Fibroblast of skin of abdomen (primary cell): ENCODE measurements at places on chromosomes 5 and 9.

- DNase-seq = no peak
Observed at GRCh38 chr5:87906962-87907361, 361.7 kb downstream of the TMEM161B start.

DNA sequence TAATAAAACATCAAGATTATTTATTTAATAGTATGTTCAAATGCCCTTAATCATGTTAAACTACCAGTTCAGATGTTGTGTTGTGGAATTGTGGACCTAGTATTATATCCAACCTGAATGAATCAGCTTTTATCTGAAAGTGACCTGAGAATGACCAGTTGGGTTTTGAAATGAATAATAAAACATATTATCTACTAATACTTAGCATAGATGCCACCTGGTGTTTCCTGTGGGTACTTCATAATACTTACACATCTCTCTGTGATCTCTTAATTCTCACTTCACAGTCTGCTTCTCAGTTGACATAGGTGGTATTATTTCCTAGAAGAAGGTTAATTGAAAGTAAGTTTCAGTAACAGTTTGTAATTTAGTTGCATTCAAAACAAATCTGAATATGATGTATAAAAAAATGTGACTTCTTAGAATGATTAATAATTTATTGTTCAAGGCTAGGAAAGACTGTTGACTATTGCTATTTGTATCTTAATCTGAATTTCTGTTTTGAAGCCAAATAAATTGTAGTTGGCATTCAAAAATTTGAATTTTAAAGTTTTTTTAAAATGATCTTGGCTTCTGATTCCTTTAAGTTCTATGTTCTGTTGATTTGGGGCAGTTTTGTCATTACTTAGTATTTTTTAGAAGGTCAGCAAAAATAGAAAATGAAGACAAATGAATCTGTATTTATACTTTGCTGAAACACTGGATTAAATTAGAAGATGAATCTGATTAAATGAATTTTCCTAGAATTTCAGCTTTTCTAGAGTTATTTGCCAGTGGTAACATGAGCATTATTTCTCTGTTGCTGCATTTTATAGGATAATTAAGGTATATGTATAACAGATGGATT lies 48.2 kb downstream of the KIF2A start:
- DNase-seq = peak; percentile 27

DNA sequence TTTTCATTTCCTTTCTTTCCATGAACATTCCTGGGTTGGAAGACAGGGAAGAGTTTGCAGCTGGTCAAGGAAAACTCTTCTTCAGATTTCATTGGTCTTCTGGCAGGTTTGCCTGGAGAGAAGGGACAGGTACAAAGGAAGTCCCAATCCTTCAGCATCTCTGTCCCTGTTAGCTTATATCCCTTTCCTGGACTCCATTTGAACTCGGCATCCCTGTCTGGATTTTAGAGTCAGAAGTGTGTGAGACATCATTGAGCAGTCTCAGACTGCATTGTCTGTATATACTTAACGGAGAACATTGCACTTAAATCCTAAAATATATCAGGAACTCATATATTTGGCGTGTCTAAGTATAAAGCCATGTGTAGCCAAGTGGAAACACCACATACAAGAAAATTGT lies 54.9 kb downstream of the ADGRV1 start:
- no peak for DNase-seq

- DNase-seq = no peak
Observed at GRCh38 chr9:27599102-27599869, 26.0 kb upstream of the C9orf72 start.

DNA sequence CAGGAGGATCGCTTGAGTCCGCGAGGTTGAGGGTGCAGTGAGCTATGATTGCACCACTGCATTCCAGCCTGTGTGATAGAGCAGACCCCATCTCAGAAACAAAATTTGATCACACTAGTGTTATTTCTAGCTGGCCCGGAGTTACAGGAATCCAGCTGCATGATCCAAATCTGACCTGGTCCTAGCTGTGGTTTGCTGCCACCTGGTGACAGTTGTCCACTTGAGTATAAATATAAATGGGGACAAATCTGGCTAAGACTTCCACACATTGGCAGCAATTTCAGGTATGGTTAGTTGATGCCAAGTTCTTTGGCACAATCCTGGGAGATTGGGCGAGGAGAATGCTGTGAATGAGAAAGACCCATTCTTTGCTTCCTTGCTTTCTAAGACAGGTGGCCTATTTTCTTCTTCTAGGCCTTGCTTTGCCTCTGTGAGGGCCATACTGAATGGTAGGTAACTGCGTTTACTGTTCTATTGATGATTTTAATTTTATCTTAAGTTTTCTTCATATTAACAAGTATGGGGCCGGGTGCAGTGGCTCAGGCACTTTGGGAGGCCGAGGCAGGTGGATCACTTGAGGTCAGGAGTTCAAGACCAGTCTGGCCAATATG lies 35.4 kb downstream of the UBE2R2 start:
- peak; percentile 23 for DNase-seq

DNA sequence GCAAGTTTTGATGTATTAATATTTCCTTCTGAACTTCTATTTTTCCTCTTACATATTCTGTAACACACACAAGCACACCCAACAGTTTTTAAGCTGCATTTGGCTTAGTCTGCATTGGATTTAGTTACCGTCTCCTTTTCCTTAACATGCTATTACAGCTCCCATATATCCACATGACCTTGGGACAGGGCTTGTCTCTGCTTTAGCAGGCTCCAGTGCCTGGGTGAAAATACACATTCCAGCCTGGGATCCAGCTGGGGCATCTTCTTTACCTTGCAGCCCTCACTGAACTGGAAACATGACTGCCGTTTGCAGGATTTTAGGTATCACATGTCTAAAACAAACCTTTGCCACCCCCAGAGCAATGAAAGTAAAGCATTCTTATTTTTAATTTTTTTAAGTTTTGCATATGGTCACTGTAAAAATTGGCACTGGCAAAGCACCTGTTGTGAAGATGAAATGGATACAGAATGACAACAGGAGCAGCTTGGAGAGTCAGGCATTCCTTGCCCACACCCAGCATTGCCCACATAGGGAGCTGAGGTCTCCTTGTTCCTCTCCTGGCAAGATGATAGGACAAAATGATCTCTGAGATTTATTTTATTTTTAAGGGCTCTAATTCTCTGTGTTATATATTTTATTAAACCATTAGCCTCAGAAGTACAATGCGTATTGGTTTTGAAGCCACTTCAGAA lies 4.0 kb downstream of the GADD45G start:
- no peak for DNase-seq

DNA sequence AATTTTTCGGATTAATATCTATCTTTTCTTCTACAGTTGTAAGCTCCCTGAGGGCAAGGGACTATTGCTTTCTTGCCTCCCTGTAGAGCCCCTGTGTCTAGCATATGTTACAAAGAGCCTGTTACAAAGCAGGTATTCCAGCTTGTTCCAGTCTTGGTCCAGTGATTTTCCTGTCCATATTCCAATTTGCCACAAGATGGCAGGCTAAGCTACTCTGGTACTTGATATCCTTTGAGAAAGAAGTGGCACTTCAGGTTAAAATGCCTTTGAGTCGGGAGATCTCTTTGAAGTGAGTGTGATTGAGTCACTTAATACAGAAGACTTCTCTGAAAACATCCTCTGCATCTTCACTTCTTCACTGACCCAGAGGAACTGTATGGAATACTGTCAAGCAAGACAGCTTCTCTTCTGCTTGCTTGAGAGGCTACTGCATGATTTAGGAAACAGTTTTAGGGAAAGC lies 24.5 kb downstream of the CAVIN4 start:
- DNase-seq = peak; percentile 39

DNA sequence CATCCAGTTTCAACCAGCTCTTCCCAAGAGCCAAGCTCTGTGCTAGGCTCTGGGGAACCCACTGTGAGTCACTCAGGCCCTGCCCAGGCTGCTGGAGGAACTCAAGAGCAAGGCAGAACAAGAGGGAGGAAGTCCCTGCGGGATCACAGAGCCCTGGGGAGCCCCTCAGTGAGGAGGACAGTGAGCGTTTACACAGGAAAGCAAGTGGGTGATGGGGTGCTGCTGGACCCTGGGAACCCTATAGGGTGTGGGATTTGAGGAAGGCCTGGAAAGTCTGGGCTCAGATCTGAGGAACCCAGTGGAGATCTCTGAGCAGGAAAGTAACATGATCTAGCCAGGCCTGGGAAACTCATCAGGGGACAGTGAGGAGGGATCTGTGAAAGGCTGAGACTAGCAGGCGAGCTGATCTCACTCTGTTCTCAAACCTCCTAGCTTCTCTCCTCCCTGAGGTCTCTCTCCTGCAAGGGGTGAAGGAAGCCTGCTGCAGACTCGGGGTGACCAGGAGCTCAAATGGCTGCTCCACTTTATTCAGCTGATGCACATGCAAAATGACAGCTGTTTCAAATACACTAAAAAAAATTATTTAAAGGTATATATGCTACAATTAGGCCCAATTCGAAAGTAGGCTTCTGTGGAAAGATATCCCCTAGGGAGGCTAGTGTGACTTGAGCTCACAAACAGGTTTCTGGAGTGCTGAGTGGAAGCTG lies 70.0 kb downstream of the SHB start:
- DNase-seq = no peak

DNA sequence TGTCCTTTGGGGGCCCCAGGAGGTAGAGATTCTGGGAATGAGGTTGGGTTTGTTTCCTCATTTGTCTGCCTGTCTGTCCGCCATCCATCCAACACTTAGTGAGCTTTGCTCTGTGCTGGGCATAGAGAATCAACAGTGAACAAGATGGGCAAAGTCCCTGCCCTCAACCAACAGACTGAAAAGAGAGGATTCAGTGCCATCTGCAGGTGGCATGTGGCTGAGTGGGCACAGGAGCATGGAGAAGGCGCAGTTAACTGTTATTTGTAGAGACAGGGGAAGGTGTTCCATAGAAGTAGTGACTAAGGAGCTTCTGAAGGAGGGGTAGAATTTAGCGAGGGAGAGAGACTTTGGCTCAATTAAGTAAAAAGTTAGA lies 23.1 kb downstream of the POLR1E start:
- no peak for DNase-seq

- peak; percentile 22 for DNase-seq
Observed at GRCh38 chr5:175444060-175444904, at the start of gene DRD1. TSS of gene DRD1 (minus strand) at chr5:175444182. CDS start at chr5:175443099, 1,083 bp downstream.
